ENCODE measurements at places on chromosomes 4 and X. TPM values are rescaled to one million over a fixed set of nuclear protein-coding genes. Genes with fewer than 3 reads are reported as not detected.

DNA sequence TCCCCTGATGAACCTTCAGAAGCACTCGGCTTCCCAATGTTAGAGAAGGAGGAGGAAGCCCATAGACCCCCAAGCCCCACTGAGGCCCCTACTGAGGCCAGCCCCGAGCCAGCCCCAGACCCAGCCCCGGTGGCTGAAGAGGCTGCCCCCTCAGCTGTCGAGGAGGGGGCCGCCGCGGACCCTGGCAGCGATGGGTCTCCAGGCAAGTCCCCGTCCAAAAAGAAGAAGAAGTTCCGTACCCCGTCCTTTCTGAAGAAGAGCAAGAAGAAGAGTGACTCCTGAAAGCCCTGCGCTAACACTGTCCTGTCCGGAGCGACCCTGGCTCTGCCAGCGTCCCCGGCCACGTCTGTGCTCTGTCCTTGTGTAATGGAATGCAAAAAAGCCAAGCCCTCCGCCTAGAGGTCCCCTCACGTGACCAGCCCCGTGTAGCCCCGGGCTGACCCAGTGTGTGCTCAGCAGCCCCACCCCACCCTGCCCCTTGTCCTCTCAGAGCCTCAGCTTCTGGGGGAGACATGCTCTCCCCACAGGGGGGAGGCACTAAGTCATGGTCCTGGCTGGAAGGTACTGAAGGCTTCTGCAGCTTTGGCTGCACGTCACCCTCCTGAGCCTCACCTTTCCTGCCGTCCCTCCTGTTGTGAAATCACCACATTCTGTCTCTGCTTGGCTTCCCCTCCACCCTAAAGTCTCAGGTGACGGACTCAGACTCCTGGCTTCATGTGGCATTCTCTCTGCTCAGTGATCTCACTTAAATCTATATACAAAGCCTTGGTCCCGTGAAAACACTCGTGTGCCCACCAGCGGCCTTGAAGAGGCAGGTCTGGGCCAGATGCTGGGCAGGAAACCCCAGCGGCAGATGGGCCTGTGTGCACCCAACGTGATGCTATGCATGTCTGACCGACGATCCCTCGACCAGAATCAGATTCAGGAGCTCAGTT lies 34.7 kb downstream of the NOP14 start:
- H3K27me3 ChIP-seq = no peaks in the 10 kb centered on the region
- DNase-seq = no peak
- peaks cover 28% of the 10 kb centered on the region for H3K36me3 ChIP-seq
- no peak overlapping the region for H3K4me3 ChIP-seq

DNA sequence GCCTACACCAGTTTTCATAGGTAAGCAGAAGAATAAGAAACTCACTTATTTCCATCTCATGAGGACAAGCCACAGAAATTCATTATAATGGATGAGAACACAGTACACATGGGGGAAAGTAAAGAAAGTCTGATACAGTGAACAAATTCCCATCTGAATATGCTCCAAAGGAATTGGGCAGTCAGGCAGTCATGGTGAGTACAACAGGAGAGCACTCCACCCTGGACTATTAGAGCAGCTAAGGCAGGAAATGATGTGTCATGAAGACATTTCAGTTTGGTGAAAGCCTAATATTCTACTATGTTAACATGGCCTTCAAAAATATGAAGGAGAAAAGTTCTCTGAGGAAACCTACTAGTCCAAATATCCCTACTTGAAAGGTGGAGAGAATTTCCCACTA lies 92.0 kb upstream of the PRDX4 start:
- H3K36me3 ChIP-seq = no peaks in the 10 kb centered on the region
- no peaks in the 10 kb centered on the region for H3K27me3 ChIP-seq
- H3K4me3 ChIP-seq = no peak overlapping the region
- no peak overlapping the region for H3K27ac ChIP-seq

The EFHC2 gene
- total RNA-seq = not detected

DNA sequence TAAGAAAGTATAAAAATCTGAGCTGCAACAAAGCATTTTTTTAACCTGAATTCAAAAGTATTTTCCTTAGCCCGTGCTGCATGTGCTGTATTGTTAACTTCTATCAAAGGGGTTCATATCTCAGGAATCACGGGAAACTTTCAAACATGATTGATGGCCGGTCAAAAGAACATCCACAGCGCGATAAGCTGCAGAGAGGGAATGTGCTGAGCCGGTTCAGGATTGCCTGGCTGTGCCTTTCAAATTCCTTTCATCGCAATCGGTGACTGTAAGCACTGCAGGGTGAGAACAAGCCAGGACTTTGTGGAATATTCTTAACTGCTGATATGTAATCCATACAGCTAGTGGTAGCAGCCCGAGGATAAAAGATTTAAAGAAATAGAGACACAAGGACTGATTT lies 210.9 kb upstream of the NOCT start:
- no peak overlapping the region for H3K27ac ChIP-seq
- no peaks in the 10 kb centered on the region for H3K4me1 ChIP-seq
- H3K36me3 ChIP-seq = no peaks in the 10 kb centered on the region
- no peaks in the 10 kb centered on the region for H3K27me3 ChIP-seq

The GPRASP3 gene
- total RNA-seq = 1.4 TPM

- H3K4me1 ChIP-seq = no peaks in the 10 kb centered on the region
- H3K36me3 ChIP-seq = 0 out of 3 replicates have a peak, but pooled peaks cover 11% of the 10 kb centered on the region
- no peak for DNase-seq
- H3K27me3 ChIP-seq = no peaks in the 10 kb centered on the region
- H3K4me3 ChIP-seq = no peak overlapping the region
Observed at GRCh38 chr4:70759627-70760026, 37.9 kb downstream of the RUFY3 start.

The ZNF674 gene
- total RNA-seq = 3.5 TPM

GRCh38 chr4:13963601-13964000 lies 336.1 kb upstream of the BOD1L1 start:
- H3K4me1 ChIP-seq = no peaks in the 10 kb centered on the region
- no peaks in the 10 kb centered on the region for H3K36me3 ChIP-seq
- no peak overlapping the region for H3K4me3 ChIP-seq
- no peak overlapping the region for H3K27ac ChIP-seq

- H3K4me1 ChIP-seq = peaks cover 25% of the 10 kb centered on the region
- no peak overlapping the region for H3K27ac ChIP-seq
- no peaks in the 10 kb centered on the region for H3K36me3 ChIP-seq
- H3K4me3 ChIP-seq = no peak overlapping the region
Observed at GRCh38 chr4:153126137-153126536, 78.1 kb upstream of the TRIM2 start.

DNA sequence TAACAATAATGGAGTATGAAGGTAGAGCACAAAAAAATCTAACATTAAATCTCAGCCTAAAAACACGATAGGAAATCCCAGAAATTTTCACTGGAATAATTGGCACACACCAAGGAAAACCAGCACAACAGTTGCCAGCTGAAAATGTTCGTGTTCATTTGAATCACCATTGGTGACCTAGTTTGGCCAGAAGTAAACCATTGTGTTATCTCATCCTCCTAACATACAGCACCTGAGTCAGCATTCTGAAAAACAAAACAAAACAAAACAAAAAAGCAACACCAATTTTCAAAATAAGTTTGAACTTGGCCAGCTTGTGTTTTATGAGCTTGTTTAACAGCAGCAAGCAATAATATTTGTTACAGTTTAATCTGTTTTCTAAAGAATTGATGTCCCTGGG lies 41.1 kb downstream of the UCHL1 start:
- no peak overlapping the region for H3K4me3 ChIP-seq
- H3K27ac ChIP-seq = no peak overlapping the region
- H3K4me1 ChIP-seq = no peaks in the 10 kb centered on the region
- no peaks in the 10 kb centered on the region for H3K27me3 ChIP-seq
- no peak for DNase-seq
